ENCODE measurements at places on chromosomes 1 and 21.

DNA sequence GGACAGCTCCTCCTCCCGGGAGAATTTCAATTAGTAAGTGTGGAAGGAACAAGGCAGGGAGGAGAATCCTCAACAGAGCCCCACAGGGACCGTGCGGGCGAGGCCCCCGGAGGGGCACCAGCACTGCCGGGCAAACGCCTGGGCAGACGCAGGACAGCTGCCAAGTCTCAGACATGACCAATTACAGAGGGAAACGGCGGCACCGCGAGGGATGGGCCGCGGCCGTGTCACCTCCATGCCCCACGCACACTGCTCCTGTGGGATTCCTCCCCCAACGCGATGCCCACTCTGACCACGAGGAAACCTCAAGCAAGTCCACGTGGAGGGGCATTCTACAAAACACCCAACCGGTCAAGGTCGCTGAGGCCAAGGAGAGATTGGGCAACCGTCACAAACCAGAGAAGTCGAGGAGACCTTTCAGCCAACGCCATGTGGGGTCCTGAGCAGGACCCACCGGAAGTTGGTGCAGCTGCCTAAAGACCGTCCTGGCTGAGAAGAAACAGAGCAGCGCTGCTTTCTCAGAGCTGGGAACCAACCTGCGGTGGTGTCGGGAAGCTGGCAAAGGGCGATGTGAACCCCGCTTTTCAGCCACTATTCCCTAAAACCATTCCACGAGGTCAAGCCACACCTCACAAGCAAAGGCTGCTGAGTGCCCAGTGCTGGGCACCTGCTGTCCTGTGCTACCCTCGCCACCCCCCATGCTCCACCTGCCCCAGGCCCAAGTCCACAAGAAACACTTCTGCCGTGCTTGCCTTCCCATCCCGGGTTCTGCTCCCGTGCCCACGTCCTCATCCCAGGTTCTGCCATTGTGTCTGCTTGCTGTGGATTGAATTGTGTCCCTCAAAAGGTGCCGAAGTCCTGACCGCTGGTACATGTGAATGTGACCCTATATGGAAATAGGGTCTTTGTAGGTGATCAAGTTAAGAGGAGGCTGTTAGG, 1.4 kb upstream of the KRTAP10-4 start:
- no peak for DNase-seq

- DNase-seq: no peak
Measured at GRCh38 chr1:60949826-60950197, 132.5 kb upstream of the NFIA start.

DNA sequence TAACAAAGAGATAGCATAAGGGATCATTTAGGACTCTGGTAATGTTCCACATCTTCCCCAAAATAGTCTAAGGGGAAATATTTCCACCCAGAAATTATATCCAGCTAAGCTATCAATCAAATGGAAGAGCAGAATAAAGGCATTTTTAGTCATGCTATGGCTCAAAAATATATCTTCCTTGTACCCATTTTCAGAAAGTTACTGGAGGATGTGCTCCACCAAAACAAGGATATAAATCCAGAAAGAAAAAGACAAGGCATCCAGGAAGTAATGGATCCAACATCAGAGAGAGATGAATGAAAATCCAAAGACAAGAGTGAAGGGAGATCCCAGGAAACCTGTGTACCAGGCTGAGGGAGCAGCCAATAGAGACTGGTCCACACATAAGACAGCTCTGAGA, 2.7 kb upstream of the KRTAP10-8 start:
- no peak for DNase-seq

GRCh38 chr1:175073061-175073460, 5.4 kb downstream of the TNN start:
- peak; percentile 57 for DNase-seq

DNA sequence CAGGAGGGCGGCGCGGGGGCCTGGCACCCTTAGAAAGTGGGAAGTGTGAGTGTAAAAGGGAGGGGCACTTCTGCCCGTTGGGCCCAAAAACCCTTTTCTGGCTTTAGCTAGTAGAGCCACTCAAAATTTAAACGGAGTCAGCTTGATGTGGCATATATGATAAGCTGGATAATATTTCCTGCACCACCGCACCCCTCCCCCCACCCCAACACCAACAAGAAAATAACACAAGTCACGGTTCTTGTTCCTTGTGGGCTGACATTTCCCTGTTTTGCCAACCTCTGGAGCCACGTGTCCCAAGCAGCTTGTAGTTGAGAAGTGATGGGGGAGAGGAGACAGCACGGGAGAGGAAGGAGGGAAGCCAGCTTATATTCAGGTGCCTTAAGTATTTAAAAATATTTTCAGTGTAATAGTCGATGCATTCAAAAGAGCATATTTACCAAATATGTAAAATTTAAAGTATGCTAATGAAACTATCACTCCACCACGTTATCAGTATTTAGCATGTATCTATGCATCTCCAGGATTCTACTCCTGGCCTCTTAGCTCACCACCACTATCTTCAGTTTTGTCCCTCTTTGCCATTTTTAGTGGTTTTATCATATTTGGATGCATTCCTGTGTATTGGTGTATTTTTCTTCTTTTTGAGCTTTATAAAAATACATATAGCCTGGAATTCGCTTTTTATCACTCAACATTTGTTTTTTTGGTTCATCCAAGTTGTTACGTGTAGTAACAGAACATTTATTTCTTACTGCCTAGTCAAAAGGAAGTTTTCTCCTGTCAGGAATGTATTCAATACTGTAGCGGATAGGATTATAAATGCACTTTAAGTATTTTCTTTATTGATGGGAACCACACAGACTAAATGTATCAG, 773 bp upstream of the DDX59 start:
- peak; percentile 49 for DNase-seq

DNA sequence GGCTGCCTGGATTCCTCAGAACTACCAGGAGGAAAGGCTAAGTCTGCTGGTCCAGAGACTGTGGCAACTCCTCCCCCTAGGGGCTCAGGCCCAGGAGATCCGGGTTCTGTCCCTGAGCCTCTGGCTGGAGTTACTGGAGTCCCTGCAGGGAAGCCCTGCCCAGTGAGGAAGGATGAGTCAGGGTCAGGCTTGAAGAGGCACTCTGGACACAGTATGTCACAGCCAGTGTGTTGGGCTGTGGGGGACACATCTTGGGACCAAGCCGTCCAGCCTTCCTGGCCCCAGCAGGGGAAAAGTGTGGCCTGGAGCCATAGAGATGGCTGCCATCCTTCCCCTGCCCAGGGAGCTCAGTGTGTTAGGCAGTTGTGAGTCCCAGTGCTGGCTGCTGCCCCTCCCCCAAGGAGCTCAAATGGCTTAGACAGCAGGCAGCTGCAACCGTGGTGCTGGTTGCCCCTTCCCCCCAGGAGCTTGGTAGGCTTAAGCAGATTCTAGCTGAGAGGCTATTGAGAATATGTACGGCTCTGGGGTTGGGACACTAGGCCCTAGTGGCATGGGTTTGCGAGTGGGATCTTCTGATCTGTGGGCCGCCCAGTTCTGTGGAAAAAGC, 28.2 kb upstream of the RABGAP1L start:
- no peak for DNase-seq

DNA sequence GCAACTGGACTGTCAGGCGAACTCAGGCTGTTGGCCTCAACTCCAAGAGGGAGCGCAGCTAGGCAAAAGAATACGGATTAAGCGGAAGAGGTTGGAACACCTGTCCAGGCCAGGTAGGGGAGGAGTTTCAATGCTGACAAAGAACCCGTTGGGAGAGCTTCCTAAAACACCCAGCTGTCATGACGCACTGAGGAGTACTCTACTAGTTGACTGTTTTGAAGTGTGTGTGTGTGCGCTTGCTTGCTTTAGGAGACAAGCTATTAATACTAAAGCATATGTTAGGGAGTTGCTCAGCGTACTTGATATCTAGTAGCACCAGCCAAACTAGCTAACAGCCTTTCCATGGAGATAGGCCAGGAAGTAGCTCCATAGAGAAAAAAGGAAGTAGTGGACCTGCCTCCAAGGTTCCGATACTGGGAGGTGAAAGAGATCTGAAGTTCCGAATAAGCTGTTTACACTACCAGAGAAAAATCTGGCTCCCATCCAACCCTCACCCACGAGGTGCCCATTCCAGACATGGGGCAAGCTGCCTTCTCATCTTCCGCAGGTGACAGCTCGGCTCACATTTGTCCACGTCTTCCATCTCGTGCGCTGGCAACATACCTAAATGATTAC, 974 bp upstream of the FNBP1L start:
- DNase-seq: no peak

DNA sequence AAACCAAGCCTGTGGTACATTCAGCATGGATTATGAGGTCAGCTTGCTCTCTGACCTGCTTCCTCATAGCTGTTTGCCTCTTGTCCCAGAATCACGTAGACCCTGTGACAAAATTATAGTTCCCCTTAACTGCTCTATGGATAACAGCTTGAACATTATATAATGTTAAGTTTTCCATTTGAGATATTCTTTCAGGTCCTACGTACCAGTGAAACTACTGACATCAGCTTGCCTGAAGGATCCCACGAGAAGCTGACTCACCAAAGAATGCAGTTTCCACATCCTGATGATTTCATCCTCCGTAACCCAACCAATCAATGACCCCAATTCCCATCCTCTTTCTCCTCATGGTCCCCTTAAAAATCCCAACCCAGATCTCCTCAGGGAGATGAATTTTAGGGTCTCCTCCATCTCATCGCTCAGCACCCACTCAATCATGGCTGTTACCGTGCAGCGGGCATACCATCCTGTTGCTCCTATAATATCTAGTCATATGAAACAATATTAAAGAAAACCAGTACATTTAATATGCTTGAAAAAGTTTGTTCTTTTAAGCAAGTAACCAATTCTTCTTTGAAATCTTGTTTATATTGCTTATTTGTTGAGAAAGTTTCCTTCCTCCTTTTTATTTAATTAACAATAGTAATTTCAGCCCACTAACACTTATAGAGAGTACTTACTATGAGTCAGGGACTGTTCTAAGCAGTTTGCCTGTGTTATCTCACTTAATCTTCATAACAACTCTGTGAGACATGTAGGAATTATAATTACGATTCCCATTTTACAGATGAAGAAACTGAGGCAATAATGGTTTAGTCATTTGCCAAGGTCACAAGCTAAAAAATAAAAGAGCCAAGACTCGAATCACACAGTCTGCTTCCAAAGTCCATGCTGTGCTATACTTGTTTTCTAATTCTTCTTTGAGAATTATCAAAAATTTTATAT, 27.4 kb downstream of the CHML start:
- peak; percentile 69 for DNase-seq

DNA sequence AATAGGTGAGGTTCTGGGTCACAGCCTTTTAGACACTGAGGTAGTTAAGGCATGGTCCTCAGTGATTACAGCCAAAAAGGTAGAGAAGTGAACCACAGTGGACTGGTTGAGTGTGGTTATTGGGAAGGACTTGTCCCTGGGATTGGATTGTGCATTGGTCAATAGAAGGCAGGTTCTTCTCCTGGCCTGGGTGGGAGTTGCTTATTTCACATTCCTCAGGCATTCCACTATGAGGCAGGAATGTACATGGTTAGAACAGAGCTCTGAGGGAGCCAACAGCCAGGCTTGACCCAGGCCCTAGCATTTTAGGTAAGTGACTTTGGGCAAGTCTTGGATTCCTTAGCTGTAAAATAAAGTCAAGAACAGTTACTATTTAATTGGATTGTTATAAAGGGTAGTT, 97.9 kb upstream of the MARK1 start:
- no peak for DNase-seq

DNA sequence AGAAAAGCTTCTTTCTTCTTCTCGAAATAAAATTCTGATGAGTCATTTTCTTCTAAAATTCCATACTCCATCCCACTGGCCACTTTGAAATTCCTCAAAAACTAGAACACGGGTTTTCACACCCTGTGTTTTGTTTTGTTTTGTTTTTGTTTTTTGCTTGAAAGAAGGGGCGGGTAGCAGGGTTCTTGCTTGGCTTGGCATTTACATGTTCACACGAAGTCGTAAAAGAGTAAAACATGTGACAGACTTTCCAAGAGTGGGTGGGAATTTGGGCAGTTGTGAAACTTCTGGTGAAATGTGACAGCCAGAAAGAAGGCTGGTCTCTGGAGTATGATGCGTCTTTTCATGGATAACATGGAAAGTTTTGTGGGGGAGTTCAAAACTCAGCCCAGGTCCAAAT, 47.1 kb upstream of the FMN2 start:
- DNase-seq: peak; percentile 54
